ENCODE measurements at places on chromosomes 4 and X.

- no peak for DNase-seq
Observed at GRCh38 chrX:134963041-134963440, 27.8 kb upstream of the SMIM10 start.

DNA sequence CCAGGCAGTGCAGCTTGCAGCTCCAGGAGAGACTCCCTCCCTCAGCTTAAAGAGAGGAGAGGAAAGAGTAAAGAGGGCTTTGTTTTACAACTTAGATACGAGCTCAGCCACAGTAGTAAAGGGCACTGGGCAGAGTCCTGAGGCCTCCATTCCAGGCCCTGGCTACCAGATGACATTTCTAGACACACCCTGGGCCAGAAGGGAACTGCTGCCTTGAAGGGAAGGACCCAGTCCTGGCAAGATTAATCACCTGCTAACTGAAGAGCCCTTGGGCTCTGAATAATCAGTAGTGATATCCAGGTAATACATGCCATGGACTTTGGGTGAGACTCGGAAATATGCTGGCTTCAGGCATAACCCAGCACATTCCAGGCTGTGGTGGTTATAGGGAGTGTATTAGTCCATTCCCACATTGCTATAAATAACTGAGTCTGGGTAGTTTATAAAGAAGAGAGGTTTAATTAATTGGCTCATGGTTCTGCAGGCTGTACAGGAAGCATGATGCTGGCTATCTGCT, 15.3 kb upstream of the SLC16A2 start:
- no peak for DNase-seq

- no peak for DNase-seq
Observed at GRCh38 chr4:42708625-42709024, 51.7 kb upstream of the ATP8A1 start.

DNA sequence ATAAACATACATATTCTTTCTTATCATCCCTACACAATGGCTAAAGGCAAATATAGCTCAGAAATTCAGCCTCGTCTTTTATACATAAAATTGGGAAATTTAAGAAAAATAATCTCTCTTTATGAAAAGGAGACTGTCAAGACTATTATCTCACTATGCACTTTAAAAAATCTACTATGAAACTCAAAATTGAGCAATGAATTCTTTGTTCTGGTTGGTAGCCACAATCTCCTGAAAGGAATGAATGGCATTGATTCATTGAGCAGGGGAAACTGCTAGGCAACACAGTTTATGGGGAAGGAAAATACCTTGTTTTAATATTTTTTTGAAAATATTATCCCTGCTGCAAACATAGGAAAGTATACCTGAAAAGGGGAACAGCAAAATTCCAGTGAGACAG, 397.1 kb downstream of the RAB28 start:
- no peak for DNase-seq

DNA sequence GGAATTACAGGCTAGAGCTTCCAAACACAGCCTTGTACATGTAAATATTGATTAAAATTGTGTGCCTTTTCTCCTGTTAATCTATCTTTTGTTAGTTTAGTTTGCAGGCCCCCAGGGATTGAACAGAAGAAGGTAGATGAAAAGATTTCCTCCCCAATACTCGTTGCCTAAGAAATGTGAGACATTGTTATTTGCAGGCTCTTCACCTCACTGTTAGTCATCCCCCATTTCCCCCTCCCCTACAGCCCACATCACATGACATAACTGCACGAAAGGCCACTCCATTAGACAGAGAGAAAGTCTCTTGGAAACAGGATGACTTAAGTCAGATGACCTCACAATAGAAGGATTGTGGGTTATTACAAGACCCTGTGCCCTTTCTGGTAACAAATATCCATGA, 13.3 kb upstream of the MID1 start:
- no peak for DNase-seq

GRCh38 chr4:129040471-129040870, 52.9 kb downstream of the SCLT1 start:
- DNase-seq, result no peak

- no peak for DNase-seq
Observed at GRCh38 chr4:83082777-83083176, 31.8 kb downstream of the PLAC8 start.

DNA sequence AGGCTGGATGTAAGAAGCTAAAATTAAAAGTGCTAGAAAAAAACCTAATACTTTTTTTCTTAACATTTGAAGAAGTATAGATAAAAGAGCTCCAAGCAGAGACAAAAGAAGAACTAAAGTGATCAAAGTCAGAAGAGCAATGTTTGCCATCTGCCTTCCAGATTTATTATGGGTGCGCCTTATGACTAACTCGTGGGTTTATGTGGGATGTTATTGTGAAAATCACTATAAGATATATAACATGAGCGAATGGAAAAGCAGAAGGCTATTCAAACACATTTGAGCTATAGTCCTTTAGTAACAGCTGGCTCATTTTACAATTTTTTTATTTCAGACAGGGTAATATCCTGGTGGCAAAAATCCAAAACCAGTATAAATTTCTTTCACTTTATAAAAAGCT, 1040.7 kb downstream of the RAPGEF2 start:
- no peak for DNase-seq

All from NCI-H446 treated with DMSO at 0.1 percent for 48 hours (cell line).